ENCODE measurements at places on chromosomes 2 and 18.
A peak's percentile ranks its signal among the peaks of the same experiment; 100 is the strongest.

GRCh38 chr2:85763132-85763531 is 9.3 kb downstream of the ATOH8 start:
- no peaks in the 10 kb centered on the region for H3K36me3 ChIP-seq
- DNase-seq = no peak
- H3K4me1 ChIP-seq = peaks cover 52% of the 10 kb centered on the region
- H3K4me3 ChIP-seq = no peak overlapping the region

- no peaks in the 10 kb centered on the region for H3K4me1 ChIP-seq
- no peaks in the 10 kb centered on the region for H3K36me3 ChIP-seq
These were observed 2.1 kb downstream of the ST8SIA5 start for GRCh38 chr18:46754661-46755292.

DNA sequence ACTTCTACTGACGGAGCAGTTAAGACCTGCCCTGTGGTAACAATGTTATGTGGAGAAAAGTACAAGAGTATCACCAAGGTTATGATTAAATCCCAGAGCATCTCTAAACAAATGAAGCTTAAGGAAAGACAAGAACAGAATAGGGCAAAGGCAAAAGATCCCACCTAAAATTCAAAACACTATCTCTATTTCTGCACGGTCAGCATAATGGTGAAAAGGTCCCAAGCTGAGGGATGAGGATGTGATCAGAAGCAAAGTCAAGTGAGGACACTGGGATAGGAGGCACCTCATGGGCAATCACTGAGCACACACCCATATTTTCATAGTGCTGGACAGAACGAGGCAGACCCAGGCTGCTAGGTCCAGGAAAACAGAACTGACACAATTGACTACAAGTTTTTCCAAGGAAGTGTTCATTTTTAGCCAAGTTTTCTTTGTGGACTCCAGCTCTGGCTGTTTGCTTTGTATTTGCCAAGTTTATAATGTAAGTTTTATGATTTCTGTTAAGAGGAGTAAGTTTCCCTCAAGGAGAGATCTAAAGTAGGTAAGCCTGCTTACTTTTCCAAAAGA is 77.8 kb downstream of the NCKAP5 start:
- no peaks in the 10 kb centered on the region for H3K27me3 ChIP-seq
- no peaks in the 10 kb centered on the region for H3K4me1 ChIP-seq
- no peak overlapping the region for H3K27ac ChIP-seq
- no peak for DNase-seq

DNA sequence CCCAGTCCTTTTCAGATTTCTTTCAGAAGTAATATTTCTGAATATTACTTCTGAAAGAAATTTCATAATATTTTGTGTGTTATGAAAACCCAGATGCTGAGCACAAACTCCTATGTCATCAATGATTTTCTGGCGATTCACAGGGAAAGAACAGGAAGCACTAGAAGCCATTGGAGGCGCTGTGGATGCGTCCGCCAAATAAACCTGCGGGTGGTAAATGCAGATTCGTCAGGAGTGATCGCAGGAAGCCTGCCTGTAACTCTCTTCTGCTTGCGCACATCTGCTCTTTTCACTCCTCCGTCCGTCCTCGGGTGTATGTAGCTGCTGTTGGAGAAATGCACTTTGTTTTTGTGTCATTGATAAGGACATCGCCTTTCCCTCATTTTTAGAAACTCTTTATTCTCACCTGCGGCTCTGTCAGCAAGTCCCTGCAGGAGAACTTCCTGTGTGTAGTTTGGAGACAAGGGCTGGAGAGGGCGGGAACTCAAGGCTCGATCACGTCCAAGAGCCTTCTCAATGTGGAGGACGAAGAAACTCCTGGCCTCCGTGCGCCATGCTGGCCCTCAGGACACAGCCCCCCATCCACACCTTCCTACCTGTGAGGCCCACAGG is 483.8 kb downstream of the GALR1 start:
- no peak for DNase-seq
- no peak overlapping the region for H3K4me3 ChIP-seq
- H3K36me3 ChIP-seq = no peaks in the 10 kb centered on the region
- no peaks in the 10 kb centered on the region for H3K4me1 ChIP-seq
- H3K27ac ChIP-seq = no peak overlapping the region
- H3K27me3 ChIP-seq = peaks cover 10% of the 10 kb centered on the region

- H3K27me3 ChIP-seq = no peaks in the 10 kb centered on the region
- H3K4me3 ChIP-seq = no peak overlapping the region
- DNase-seq = no peak
- H3K36me3 ChIP-seq = no peaks in the 10 kb centered on the region
- H3K27ac ChIP-seq = no peak overlapping the region
These were observed 6.3 kb downstream of the TCF23 start for GRCh38 chr2:27155069-27155520.

- H3K4me3 ChIP-seq = no peak overlapping the region
- DNase-seq = peak; percentile 13
- no peaks in the 10 kb centered on the region for H3K4me1 ChIP-seq
- H3K27me3 ChIP-seq = no peaks in the 10 kb centered on the region
- H3K36me3 ChIP-seq = no peaks in the 10 kb centered on the region
- no peak overlapping the region for H3K27ac ChIP-seq
These were observed 51.7 kb upstream of the CCDC85A start for GRCh38 chr2:56132138-56132537.

GRCh38 chr2:200099256-200099655 is 143.9 kb downstream of the MAIP1 start:
- no peak overlapping the region for H3K27ac ChIP-seq
- DNase-seq = no peak
- H3K36me3 ChIP-seq = no peaks in the 10 kb centered on the region

GRCh38 chr2:10265329-10266132 is 37.2 kb upstream of the HPCAL1 start:
- peaks cover 6% of the 10 kb centered on the region for H3K4me1 ChIP-seq
- H3K36me3 ChIP-seq = no peaks in the 10 kb centered on the region

GRCh38 chr2:241008711-241009121 is 10.3 kb downstream of the SNED1 start:
- no peaks in the 10 kb centered on the region for H3K36me3 ChIP-seq
- H3K27me3 ChIP-seq = no peaks in the 10 kb centered on the region
- DNase-seq = no peak

- H3K4me3 ChIP-seq = peak overlapping the region; percentile 37
- no peak overlapping the region for H3K27ac ChIP-seq
- H3K4me1 ChIP-seq = peaks cover 4% of the 10 kb centered on the region
These were observed 699 bp upstream of the RAPGEF4 start for GRCh38 chr2:172734711-172735581.

DNA sequence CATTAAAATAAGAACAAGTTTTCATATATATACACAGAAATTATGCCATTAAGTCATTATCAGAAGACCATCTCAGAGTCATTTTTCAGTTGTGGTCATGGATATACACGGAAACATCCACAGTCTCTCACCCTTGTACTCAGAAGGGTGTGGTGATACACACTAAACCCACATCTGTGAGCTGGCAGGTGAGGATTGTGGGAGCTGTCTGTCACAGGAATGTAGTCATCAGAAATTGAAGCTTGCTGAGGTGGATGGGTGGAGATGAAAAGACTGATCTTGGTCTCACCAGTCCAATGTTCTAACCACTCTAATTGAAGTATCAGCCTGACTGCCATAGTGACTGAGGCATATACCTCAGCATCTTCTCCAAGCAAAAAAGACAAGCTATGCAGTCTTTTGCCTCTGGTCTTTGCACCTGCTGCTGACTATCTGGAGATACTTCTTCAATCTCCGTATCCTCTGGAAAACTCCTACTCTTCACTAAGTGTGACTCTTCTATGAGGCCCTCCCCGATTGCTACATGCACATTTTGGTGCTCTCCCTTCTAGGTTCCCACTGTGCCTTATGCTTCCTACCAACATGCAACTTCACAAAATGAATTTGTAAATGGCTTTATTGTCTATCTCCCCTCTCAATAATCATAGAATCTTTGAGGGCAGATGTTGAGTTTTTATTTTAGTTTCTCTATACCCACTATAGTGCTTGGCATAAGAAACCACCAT is 232.8 kb downstream of the DYM start:
- H3K36me3 ChIP-seq = no peaks in the 10 kb centered on the region
- H3K4me1 ChIP-seq = no peaks in the 10 kb centered on the region
- no peak for DNase-seq
- H3K4me3 ChIP-seq = no peak overlapping the region

DNA sequence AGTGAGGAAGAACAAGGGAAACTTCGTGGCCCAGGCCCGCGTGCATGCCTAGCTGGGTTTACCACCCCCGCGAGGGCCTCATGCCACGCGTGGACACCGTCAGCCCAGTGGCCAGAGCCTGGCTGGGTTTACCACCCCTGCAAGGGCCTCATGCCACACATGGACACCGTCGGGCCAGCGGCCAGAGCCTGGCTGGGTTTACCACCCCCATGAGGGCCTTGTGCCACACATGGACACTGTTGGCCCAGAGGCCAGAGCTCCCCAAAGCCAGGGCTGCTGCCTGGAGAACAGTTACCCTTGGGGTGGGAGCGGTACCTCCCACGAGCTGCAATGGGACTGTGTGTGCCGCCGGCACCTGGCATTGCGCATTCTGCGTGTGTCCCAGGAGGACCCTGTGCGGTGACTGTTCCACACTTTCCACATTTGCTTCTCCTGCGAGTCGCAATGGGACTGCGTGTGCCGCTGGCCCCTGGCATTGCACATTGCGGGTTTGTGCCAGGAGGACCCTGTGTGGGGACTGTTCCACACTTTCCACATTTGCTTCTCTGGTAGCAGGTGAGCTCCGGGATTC is 105.6 kb upstream of the CTDP1 start:
- H3K36me3 ChIP-seq = no peaks in the 10 kb centered on the region
- H3K27ac ChIP-seq = no peak overlapping the region
- H3K4me3 ChIP-seq = no peak overlapping the region
- no peaks in the 10 kb centered on the region for H3K4me1 ChIP-seq
- H3K27me3 ChIP-seq = peaks cover 5% of the 10 kb centered on the region
- no peak for DNase-seq

- no peak overlapping the region for H3K4me3 ChIP-seq
- H3K27me3 ChIP-seq = no peaks in the 10 kb centered on the region
- no peaks in the 10 kb centered on the region for H3K36me3 ChIP-seq
- DNase-seq = no peak
- no peak overlapping the region for H3K27ac ChIP-seq
These were observed 7.2 kb upstream of the KCNK3 start for GRCh38 chr2:26685341-26685740.

- DNase-seq = no peak
- no peaks in the 10 kb centered on the region for H3K4me1 ChIP-seq
- no peaks in the 10 kb centered on the region for H3K36me3 ChIP-seq
- no peak overlapping the region for H3K4me3 ChIP-seq
- no peak overlapping the region for H3K27ac ChIP-seq
These were observed 68.5 kb downstream of the AGPS start for GRCh38 chr2:177460973-177461585.

- no peaks in the 10 kb centered on the region for H3K27me3 ChIP-seq
- H3K36me3 ChIP-seq = no peaks in the 10 kb centered on the region
- no peak overlapping the region for H3K27ac ChIP-seq
- no peaks in the 10 kb centered on the region for H3K4me1 ChIP-seq
These were observed 182.7 kb upstream of the GLI2 start for GRCh38 chr2:120552800-120553481.

GRCh38 chr2:206804326-206804725 is 38.9 kb downstream of the FASTKD2 start:
- H3K27ac ChIP-seq = no peak overlapping the region
- no peak overlapping the region for H3K4me3 ChIP-seq
- DNase-seq = no peak
- H3K4me1 ChIP-seq = no peaks in the 10 kb centered on the region
- H3K36me3 ChIP-seq = no peaks in the 10 kb centered on the region

- H3K4me3 ChIP-seq = no peak overlapping the region
- no peaks in the 10 kb centered on the region for H3K36me3 ChIP-seq
- H3K4me1 ChIP-seq = no peaks in the 10 kb centered on the region
- H3K27me3 ChIP-seq = no peaks in the 10 kb centered on the region
- no peak overlapping the region for H3K27ac ChIP-seq
These were observed 45.5 kb upstream of the FZD5 start for GRCh38 chr2:207815254-207815653.

DNA sequence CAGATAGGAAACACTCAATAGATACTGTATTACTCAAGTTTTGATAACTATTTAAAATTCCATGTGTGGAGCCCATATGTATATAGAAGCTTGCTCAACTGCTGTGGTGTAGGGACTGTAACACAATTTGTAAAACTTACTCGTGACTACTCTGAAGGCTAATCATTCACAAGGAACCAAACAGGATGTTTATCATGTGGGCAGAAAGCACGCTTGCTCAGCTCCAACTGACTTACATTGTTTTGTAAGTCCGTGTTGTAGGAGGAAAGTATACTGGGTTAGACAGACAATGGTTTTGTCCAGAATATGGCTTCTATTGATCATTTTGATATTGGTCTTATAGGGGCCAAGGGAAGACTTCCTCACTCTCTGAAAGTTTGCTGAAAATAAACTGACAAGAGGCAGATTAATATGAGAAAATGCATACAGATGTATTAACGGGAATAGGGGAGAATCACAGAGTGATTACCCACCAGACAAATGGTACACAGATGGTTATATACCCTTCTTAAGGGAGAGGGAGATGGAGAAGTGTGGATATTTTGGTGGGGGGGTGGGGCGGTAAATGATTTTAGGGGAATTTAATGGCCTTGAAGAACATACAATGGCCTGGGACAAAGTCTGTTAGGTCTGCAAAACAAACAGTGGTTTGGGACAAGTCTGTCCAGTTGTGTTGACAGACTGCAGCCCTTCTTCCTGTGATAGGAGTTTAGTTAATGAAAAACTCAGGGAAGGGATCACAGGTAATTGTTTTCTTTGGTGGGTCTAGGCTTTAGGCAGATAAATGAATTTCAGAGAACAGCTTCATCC is 259.3 kb upstream of the SP5 start:
- H3K4me3 ChIP-seq = no peak overlapping the region
- H3K4me1 ChIP-seq = no peaks in the 10 kb centered on the region
- H3K36me3 ChIP-seq = no peaks in the 10 kb centered on the region
- no peak overlapping the region for H3K27ac ChIP-seq
- no peaks in the 10 kb centered on the region for H3K27me3 ChIP-seq

DNA sequence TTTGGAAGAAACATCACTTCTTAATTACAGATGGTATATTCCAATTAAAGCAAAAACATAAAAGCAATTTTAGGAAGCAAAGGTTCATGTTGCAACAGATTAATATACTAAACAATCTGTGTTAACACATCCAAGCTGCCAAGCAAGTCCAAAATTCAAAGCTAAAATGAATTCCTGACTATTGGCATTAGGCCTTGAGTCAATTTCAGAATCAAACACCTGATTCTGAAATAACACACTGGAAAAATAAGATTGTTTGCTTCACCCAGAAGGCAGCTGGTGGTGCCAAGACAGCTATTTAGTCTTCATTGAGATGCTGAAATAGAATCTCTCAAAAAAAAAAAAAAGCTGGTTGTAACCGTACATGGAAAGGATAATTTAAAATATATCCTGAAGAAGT is 465.6 kb downstream of the SOCS6 start:
- no peaks in the 10 kb centered on the region for H3K4me1 ChIP-seq
- H3K27me3 ChIP-seq = no peaks in the 10 kb centered on the region
- H3K36me3 ChIP-seq = no peaks in the 10 kb centered on the region
- DNase-seq = no peak
- no peak overlapping the region for H3K4me3 ChIP-seq

DNA sequence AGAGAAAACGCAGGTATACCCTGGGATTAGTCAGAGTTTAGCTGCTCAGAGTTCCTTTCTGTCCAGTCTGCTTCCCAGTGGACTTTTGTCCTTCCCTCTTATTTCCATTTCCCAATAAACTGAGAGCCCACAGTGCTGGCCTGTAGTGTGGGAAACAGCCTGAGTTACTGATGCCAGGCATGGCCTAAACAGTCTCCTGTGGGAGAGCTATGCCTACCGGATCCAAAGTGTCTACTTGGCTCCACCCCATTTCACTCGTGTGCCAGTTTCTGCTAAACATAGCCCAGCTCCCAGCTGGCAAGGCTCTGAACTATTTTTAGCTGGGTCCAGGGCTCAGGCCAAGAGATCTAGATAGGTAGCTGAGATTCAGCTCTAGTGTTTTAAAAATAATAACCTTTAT is 15.6 kb upstream of the PPP1CB start:
- no peak overlapping the region for H3K27ac ChIP-seq
- H3K36me3 ChIP-seq = no peaks in the 10 kb centered on the region
- DNase-seq = no peak
- H3K4me3 ChIP-seq = no peak overlapping the region
- no peaks in the 10 kb centered on the region for H3K4me1 ChIP-seq

Measured in Panc1 (cell line).